Forelimb muscle (tissue), 1 donor: ENCODE measurements at places on chromosomes 6 and 20. TPM values are rescaled to one million over a fixed set of nuclear protein-coding genes. Genes with fewer than 3 reads are reported as not detected.

DNA sequence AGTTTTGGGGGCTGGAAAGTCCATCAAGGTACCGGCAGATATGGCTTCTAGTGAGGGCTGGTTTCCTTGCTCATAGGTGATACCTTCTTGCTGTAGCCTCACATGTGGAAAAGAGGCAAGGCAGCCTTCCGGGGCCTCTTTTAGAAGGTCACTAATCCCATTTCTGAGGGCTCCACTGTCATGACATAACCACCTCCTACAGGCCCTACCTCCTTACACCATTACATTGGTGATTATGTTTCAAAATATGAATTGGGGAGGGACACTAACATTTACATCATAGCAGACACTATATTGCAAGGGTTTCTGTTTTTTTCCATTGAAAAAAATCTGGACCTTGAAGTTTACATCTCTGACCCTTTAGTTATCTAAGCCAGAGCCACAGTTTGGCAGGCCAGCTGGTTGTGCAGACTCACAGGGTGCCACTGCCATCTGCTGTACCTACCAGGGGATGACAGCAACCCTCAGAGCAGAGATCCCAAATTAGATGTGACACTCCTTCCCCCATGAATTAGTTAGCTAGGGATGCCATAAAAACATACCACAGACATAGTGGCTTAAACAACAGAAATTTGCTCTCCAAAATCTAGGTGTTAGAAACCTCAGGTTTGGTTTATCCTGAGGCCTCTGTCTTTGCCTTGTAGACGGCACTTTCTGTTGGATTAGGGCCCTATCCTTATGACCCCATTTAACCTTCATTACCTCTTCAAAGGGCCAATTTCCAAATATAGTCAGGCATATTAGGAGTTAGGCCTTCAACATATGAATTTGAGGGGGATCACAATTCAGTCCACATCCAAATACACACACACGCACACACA lies 166.4 kb upstream of the RNF217 start:
- peak; percentile 11 for DNase-seq

Gene ELOVL4
- 2.3 TPM for polyA plus RNA-seq

- DNase-seq, result no peak
Measured at GRCh38 chr6:30615958-30616810, 859 bp downstream of the PPP1R10 start.

GRCh38 chr6:117573006-117573680 lies 29.2 kb downstream of the GOPC start:
- DNase-seq, result no peak

Gene ZSCAN23
- 6.8 TPM for polyA plus RNA-seq

DNA sequence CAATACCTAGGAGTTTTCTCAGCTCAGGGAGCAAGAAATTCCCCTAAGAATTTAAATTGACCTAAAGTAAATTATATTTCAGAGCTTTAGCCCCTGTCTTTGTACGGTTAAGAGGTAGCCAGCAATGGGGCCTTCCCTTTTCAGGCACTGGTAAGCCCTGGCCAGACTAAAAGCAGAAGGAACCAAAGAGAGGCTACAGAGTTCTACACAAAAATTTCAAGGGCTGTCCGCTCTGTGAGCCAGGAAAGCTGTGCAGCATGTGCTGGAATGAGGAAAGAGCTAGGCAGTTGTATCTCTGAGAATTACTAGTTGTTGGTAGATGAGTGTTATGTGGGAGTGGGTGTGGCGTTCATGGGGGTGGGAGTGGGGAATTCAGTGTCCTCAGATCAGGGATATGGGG lies 96.3 kb upstream of the MAFB start:
- DNase-seq, result no peak

- no peak for DNase-seq
Measured at GRCh38 chr6:72825315-72825911, 203.5 kb downstream of the KCNQ5 start.

Gene NHSL1
- polyA plus RNA-seq, result 23.6 TPM

- DNase-seq, result no peak
Measured at GRCh38 chr6:15023448-15023847, 222.4 kb upstream of the JARID2 start.

- DNase-seq, result no peak
Measured at GRCh38 chr6:167849846-167850459, 23.2 kb downstream of the AFDN start.

Gene HRH3
- polyA plus RNA-seq, result 2.9 TPM

DNA sequence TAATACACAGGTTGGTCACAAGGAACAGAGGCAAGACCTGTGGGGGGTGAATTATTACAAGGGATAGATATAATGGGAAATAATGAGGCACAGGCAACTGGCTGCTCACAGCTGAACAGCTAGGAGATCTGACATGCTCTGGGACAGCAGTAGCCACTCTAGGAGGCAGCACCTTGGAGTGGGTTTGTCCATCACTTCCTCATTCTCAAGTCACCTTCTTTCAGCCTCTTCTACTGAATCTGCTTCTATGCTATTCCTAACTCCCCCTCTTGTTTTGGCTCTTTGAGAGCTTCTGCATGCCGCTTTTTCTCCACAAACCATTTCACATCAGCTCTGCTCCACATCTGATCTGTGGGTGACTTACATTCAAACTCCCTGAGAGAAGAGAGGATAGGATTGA lies 345.5 kb upstream of the MAP3K7 start:
- no peak for DNase-seq

GRCh38 chr20:353166-353565 lies 6.3 kb downstream of the NRSN2 start:
- DNase-seq, result no peak

GRCh38 chr6:35385457-35386202 lies 43.3 kb downstream of the PPARD start:
- DNase-seq, result no peak

DNA sequence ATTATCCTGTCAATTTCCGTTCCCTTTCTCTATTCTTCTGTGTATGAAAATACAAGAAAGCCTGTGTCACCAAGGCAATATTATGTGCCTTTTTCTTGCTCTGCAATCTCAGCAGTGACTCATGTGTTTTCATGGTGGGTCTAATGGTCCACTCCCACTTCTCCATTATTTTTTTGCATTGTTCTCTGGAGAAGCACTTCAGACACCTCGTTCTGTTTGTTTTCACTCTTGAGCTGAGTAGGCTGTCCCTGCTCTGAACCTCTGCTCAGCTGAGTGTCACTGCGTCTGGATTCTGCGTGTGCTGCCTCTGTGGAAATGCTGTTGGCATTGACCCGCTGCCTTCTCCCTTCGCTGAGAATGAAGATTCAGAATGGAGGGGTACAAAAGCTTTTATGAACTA lies 230.6 kb downstream of the TMEM242 start:
- DNase-seq, result no peak

- no peak for DNase-seq
Measured at GRCh38 chr6:9009931-9010330, 574.6 kb upstream of the SLC35B3 start.

Gene CALHM4
- polyA plus RNA-seq, result not detected

DNA sequence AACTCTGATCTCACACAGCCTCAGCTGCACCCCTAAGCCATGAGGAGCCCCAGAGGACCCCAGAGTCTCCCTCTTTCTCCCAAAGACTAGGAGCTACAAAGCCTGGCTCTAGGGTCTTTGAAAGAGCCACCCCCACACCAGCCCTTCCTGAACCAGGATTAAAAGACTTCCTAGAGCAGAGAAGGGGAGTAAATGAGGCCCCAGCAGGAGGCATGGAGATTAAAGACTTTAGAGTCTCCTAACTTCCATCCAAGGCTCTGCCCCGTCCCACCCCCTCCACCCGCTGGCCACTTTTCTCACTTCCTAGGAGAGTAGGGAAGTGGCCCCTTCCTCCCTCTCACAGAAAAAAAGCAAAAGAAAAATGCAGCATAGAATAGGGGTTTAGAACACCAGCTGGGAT lies 1.7 kb downstream of the PREX1 start:
- DNase-seq, result no peak

Gene VSTM2L
- polyA plus RNA-seq, result 3.5 TPM

GRCh38 chr20:59629141-59630045 lies 25.1 kb downstream of the PHACTR3 start:
- DNase-seq, result no peak

Gene C2
- 3.0 TPM for polyA plus RNA-seq

DNA sequence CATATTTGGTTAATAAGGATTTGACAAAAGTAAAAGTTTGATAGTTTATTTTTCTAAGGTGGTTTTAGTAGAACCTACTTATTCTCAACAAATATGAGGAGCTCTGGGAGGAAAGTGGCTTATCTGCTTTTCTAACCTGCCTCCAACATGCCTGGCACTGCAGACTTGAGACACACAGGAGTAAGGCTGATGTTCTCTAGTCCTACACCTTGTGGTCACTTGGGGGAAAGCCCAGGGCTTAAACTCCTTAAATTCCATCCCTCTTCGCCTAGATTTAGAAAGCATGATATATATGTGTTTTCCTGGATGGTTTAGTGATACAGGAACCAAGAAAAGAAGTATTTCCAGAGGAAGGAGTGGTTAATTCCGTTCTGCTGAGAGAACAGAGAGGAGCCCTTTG lies 39.9 kb upstream of the SAMD5 start:
- DNase-seq, result no peak

GRCh38 chr6:154874773-154875592 lies 120.1 kb upstream of the TIAM2 start:
- no peak for DNase-seq

- no peak for DNase-seq
Measured at GRCh38 chr6:15927531-15928225, 201.2 kb upstream of the MYLIP start.

GRCh38 chr20:20734475-20734948 lies 22.1 kb upstream of the RALGAPA2 start:
- no peak for DNase-seq

DNA sequence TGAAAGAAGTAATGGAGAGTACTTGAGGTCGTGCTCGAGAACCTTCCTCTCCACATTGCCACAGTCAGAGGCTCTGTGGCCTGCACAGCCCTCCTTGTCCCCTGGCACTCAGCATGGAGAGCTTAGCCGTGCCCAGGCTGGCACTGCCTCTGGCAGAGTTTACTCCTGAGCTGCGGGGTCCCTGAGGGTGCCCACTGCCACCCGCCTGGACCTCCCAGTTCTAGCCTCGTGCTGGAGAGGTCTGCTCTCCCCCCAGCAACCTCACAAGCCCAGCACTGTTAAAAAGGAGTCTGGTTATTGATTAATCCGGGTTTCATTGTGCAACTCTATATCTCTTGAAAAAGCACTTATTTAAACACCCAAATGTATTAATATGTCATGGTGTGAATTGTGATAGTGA lies 226.8 kb downstream of the TMEM242 start:
- no peak for DNase-seq

DNA sequence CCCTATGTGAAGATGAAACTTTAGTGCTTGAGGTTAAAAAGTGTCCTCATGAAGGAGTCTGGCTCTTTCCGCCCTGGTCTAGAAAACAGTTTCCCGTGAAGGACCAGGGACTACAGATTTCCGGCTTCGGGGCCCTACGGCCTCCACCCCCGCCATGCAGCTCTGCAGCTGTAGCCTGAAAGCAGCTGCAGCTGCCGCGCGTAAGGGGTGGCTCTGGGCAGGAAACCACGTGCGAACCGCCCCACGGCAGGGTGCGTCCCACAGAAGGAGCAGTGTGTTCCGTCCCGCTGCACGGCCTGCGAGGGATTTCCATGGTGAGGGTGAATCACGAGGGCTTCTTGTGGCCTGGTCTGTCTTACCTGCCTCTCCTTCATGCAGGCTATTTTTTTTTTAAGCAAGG lies 117.0 kb downstream of the ERMARD start:
- DNase-seq, result peak; percentile 22

Gene RCAN2
- polyA plus RNA-seq, result 4.7 TPM

Gene GSTA2
- not detected for polyA plus RNA-seq

- DNase-seq, result no peak
Measured at GRCh38 chr20:62688855-62689460, 19.7 kb upstream of the NTSR1 start.

Gene TRAPPC3L
- 0.09 TPM for polyA plus RNA-seq

Gene SLC22A7
- polyA plus RNA-seq, result not detected

Gene PLEKHG1
- 11.2 TPM for polyA plus RNA-seq

Gene SRSF3
- polyA plus RNA-seq, result 286 TPM

- no peak for DNase-seq
Measured at GRCh38 chr6:170292407-170293158, 1.7 kb upstream of the DLL1 start.

DNA sequence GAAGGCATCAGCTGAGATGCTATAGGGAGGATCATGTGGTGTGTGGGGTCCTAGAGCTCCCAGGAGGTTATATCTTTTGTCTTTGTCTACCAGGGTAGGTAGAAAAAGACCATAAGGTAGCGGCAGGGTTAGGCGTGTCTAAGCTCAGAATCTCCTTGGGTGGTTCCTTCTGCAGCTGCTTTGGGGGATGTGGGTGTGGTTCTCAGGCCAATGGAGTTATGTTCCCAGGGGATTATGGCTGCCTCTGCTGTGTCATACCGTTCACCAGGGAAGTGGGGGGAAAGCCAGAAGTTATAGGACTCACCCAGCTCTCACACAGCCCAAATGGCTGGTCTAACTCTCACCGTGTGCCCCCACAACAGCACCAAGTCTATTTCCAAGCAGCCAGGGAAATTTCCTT lies 107.4 kb upstream of the ADGRB3 start:
- DNase-seq, result no peak

GRCh38 chr6:42166444-42167141 lies 6.6 kb upstream of the GUCA1A start:
- DNase-seq, result peak; percentile 20

- DNase-seq, result no peak
Measured at GRCh38 chr6:135235716-135236115, 54.6 kb downstream of the MYB start.

DNA sequence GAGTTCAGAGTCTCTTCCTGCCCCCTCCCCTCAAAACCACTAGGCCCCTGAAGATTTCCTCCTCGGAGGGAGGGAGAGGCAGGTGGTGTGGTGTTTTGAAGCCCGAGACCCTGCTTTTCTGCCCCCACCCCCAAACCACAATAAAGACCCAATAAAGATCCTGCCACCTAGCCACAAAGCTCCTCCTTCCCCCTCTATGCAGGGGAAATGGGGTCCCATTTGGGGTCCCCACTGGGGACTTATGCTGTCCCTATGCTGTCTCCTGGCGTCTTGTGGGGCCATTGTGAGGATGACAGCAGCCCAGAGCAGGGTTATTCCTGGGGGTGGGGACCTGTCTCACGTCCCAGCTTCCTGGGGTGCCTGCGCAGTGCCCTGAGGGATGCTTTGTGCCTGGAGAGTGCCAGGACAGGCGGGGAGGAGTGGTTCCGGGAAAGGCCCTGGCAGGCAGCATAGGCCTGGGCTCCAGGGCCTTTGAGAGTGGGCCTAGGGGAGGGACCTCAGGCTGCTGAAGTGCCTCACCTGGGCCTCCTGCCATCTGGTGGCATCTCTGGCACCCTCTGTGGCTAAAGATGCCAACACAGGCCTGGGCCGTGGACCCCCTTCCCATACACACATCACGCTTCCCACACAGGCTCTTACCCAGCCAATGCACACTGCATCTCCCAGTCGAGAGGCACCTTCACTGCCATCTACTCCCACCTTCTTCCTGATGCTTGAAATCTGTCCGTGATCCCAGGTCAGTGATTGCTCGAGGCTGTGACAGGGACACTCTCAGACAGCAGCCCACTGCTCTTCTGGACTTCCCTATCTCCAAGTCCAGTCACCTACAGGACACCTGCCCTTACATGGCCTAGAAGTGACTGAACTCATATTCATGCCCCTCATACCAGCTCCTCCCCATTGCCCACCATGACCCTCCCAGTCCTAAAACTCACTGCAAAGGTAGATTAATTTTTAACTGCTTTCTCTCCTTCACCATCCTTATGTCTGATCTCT lies 7.9 kb upstream of the ARMC12 start:
- DNase-seq, result no peak
